ENCODE measurements at places on chromosomes 3 and 15.

- ATAC-seq, result no peak
Observed at GRCh38 chr15:90646662-90647305, 70.4 kb upstream of the BLM start.

DNA sequence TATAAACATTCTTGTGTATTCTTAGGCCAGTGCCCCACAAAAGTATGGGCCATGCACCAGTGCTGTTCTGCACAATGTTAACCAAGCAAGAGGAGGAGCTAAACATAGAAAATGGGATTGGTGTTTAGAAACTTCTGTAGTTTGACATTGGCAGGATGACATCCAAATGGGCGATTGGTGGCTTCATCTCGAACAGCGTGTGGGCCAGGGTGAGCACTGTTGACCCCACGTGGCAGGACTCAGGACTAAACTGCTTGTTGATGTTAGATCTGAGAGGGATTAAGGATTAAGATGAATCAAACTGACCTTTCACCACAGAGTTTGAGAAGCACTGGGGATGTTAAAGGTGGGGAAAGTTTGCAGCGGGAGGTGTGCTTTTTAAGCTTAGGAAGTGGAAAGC, 31.9 kb downstream of the ZNF710 start:
- no peak for ATAC-seq

GRCh38 chr3:11074451-11074850, 79.8 kb upstream of the HRH1 start:
- no peak for ATAC-seq

GRCh38 chr3:150133293-150133692, 162.6 kb upstream of the PFN2 start:
- no peak for ATAC-seq

DNA sequence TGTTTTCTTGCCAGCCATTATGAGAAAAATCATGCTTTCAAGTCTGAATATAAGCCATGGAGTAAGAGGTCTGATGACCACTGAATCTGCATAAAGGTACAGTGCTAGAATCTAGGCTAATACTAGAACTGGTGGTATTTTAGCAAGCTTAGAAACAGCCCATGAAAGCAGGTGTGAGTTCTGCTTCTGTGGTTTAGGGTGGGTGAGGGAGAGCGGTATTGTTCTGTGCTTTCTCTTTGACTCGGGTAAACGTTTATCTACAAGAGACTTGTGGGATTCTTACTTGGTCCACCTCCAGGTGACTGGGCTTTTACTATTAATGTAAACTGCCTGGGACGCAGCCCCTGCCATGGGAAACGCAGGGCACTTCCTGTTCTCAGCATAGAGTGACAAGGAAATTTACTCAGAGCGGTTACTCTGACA, 55.2 kb downstream of the PGPEP1L start:
- ATAC-seq, result no peak

GRCh38 chr3:168475704-168476103, 380.0 kb upstream of the GOLIM4 start:
- ATAC-seq, result no peak

DNA sequence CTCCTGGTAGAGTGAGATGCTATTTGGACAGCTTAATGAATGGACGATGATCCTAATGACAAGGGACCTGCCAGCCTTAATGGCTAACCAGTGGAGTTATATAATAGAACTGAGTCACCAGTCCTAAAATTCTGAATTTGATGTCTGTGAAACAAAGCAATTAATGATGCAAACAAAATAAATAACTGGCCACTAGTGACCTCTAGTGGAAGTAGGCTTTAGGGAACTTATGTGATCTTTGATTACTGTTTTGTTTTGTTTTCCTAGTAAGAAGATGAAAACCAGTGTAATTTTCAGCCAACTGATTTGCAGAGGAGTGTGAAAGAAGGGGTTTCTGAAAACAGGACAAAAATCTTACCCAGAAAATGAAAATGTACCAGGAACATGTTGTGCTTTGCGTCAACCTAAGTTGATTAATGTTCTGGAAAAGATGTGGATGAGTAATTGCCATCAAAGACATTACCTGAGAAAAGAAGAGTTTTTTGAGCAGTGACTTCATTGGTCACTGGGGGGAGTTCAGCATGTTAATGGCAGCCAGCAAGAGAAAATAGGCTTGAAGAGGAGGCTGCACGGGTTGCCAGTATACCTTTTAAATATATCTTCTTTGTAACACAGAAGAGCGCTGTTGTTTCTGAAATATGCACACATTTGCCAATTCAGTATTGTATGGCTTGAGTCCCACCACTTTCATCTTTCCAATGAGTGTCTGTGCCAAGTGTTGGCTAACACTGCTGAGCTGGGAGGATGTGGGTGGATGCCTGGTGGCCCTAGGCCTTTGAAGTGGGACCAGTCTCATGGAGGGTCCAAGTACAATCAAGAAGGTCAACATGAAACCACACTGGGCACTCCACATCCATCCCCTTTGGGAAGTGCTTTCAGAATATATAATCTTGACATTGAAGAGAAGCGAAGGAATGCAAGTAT, 9.3 kb downstream of the VEPH1 start:
- ATAC-seq, result peak; percentile 80

GRCh38 chr15:47987908-47988532, 132.8 kb upstream of the SLC24A5 start:
- peak; percentile 99 for ATAC-seq

- no peak for ATAC-seq
Observed at GRCh38 chr15:67197364-67197695, 57.1 kb downstream of the AAGAB start.

- ATAC-seq, result no peak
Observed at GRCh38 chr3:10085738-10086137, 22.3 kb downstream of the FANCD2OS start.

DNA sequence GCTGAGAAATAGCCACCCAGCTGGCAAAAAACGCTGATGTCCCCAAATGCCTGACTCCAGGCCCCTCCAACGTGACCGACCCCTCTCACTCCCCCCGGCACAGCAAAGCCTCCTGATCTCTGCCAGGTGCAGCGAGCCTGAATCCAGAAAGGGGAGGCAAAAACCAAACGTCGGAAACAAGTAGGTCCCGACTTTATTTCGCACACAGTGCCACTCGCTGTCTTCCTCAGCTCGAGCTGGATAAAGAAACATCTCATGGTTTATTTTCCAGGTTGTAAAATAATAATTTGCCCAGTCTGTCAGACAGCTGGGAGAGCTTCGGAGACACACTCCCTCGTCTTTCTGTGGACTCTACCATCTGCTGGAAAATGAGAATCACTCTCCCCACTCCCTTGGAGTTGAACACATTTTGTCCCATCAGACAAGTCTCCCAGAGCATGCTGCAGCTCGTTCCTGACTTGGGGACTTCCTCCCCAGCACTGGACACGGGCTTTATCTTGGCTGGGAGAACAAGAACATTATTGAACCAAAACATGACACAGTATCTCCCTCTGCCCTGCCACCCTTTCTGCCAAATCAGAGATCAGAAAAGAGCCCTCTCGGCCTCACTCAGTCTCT, 142.8 kb downstream of the NUP210 start:
- no peak for ATAC-seq

DNA sequence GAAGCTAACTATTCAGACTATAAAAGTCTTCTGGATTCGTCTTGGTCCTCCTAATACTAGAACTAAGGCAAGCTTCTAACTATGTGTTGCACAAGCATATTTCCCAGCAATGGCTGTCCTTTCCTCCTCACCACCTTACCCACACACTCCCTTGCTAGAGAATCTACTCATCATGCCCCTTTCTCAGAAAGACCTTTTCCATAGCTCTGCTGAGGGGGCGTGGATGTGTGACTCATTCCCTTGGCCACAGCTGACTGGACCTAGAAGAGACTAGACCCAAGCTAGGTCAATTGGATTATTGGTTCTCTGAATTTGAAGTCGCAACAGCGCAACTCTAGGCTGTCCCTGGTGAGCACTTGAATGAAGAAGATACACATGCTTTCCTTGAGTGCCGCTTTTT, 47.1 kb downstream of the ERC2 start:
- no peak for ATAC-seq

- ATAC-seq, result peak; percentile 18
Observed at GRCh38 chr15:40054855-40055575, 16.0 kb upstream of the SRP14 start.

GRCh38 chr15:50767332-50767861, 1.9 kb upstream of the SPPL2A start:
- ATAC-seq, result no peak

DNA sequence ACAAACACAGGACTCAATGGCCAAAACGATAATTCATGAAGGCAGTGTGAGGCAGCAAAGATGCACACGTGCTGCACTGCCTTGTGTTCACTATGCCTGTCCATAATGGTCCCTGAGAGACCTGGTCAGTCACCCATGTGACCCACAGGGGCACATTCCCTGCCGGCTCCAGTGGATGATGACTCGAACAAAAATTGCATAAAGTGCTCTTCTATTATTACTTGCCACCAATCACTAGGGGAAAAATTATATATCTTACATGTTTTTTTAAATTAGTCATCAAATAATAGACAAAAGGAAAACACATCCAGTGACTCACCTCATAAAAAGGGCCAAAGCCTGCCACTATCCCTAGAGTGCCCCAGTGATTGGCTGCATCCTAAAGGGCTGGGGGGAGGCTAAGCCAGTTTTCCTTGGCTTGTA, 47.5 kb downstream of the UBP1 start:
- ATAC-seq, result peak; percentile 89

- no peak for ATAC-seq
Observed at GRCh38 chr3:150757364-150757763, 5.6 kb downstream of the SIAH2 start.

GRCh38 chr3:62445275-62445674, 71.9 kb upstream of the FEZF2 start:
- ATAC-seq, result peak; percentile 40

DNA sequence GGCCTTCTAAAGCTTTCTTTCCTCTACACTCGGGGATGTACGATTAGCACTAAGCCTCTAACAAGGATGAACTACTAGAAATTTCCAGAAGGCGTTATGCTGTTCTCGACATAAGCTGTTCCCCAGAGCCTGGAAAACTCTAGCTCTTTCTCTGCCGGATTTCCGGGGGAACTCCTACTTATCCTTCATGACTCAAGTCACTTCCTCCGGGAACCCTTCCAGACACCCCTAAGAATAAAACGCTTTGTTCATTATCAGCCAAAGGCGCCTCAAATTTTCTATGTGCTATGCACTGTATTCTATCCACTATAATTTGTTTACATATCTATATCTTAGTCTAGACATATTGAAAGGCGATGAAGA, 455 bp upstream of the SNAP23 start:
- peak; percentile 11 for ATAC-seq

DNA sequence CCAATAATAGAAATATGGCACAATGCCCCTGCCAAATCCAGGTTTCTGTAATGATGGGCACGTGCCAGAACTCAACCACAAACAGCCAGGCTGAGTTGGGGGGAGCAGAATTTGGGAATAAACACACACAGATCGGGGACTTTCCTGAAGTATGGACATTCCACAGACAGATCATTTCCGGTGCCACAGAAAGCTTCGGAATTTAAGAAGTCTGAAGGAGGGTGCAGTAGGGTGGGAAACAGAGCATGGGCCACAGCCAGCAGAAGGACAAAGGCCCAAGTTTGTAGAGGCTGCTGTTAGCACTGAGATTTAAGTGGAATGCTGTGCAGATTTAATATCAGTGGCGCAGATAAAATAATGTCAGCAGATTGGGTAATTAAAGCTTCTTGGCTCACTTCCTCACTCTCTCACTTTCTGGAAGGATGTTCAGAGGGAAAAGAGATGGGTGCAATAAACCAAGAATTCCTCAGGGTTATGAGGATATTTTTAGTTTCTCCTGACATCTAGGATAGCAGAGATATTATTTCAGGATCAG, 67.4 kb downstream of the MYLK start:
- peak; percentile 77 for ATAC-seq

DNA sequence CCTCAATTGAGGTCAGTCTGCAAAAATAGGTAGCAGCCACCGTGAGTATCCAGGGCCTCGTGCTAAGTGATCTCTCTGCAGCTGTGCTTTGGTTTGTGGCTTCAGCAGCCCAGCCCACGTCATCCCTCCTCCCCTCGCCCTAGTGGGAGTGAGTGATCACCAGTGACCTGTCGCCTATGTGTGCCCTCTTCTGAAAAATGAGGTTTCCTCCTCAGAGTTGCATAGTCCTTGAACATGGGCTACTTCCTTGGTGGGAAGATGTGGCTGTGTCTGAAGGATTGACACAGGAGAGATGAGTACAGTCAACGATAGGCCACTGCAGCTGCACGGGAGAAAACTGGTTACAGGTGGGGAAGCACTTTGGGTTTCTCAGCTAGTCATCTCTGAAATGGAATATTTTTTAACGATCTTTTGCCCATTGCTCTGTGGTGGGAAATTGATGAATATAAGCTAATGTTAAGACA, 144.8 kb upstream of the BHLHE40 start:
- ATAC-seq, result no peak

DNA sequence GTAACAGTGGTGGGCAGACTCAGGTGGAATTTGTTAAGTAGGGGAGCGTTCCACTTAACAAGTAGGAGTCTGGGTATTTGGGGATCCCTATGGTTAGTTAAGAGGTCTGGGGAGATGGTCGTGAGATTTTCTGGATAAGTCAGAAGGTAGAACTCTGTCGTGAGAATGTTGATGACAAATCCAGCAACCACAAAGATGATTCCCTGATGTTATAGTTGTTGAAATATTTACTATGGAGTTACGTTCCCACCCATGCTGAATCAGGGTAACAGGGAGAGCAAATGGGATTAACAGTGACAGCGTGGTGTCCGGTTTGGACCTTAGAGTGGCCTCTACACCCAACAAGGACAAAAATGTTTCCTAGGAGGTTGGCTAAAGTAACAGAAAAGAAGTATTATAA, 110.8 kb downstream of the MFSD1 start:
- no peak for ATAC-seq

DNA sequence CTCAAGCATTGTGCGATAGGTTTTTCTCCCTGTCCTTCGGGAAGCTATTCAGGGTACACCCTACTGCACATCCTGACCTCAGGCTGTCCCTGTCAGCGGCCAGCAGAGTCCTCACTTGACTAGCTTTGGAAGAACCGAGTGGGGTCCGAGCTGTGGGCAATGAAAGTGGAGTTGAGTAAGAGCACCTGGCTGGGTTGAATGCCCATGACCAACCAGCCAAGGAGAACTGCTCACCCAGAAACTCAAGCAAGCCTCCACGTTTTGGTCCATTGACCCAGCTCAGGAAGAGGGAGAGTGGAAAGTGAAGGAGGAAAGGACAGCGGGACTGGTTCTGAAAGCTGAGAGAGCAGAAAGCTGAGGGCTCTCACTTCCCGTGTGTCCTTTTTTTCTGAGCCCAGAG, 36.0 kb upstream of the HDGFL3 start:
- ATAC-seq, result no peak

DNA sequence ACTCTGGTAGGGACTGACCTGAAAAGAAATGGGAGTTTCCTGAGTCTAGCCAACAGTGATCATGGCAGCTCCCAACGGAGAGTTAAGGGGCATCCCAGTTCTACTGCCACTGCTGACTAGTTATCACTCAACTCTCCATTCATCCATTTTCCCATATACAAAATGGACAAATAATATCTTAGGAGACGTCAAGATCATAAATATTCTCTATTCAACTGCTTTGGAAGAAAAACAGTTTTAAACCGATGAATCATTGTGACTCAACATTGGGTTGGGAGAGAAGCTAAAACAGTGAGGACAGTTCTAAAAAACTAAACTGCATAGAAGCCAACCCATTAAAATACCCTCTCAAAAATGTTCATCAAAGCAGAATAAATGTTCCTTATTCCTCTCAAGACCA, 57.6 kb upstream of the CHRM5 start:
- ATAC-seq, result peak; percentile 46
